Thoracic aorta (tissue), 2 donors: ENCODE measurements at places on chromosomes 3 and 15. TPM values are rescaled to one million over a fixed set of nuclear protein-coding genes. Genes with fewer than 3 reads are reported as not detected.

- no peak overlapping the region for H3K27ac ChIP-seq
- no peak overlapping the region for H3K4me3 ChIP-seq
- no peaks in the 10 kb centered on the region for H3K36me3 ChIP-seq
- no peaks in the 10 kb centered on the region for H3K27me3 ChIP-seq
- DNase-seq, result no peak
Measured at GRCh38 chr3:125110016-125110875, 54.4 kb upstream of the HEG1 start.

GRCh38 chr3:105499961-105500360 lies 133.3 kb downstream of the ALCAM start:
- no peaks in the 10 kb centered on the region for H3K27me3 ChIP-seq
- no peaks in the 10 kb centered on the region for H3K36me3 ChIP-seq
- DNase-seq, result no peak
- peaks cover 42% of the 10 kb centered on the region for H3K4me1 ChIP-seq
- no peak overlapping the region for H3K27ac ChIP-seq

- H3K4me3 ChIP-seq, result no peak overlapping the region
- DNase-seq, result no peak
- H3K27ac ChIP-seq, result no peak overlapping the region
- H3K4me1 ChIP-seq, result peaks cover 27% of the 10 kb centered on the region
Measured at GRCh38 chr3:14440531-14441239, 38.3 kb downstream of the SLC6A6 start.

GRCh38 chr3:160778480-160778879 lies 22.4 kb downstream of the PPM1L start:
- no peaks in the 10 kb centered on the region for H3K27me3 ChIP-seq
- H3K4me3 ChIP-seq, result no peak overlapping the region
- no peak for DNase-seq
- no peak overlapping the region for H3K27ac ChIP-seq

DNA sequence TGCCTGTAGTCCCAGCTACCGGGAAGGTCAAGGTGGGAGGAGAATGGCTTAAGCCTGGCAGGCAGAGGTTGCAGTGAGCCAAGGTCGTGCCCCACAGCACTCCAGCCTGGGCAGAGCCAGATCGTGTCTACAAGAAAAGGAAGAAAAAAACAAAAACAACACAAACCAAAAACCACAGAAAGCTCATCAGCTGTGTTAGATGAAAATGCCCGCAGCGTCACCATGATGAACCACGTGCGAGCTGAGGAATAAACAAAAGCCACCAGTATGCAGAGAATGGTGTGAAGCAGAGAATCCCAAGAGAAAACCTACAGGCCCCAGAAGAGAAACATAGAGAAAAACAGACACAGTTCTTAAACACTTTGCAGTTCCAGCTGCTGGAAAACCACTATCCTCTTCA lies 19.7 kb upstream of the TM4SF19 start:
- H3K4me3 ChIP-seq, result no peak overlapping the region

- no peak overlapping the region for H3K27ac ChIP-seq
- H3K4me1 ChIP-seq, result peaks cover 76% of the 10 kb centered on the region
- no peak for DNase-seq
- no peak overlapping the region for H3K4me3 ChIP-seq
- H3K36me3 ChIP-seq, result peaks cover 8% of the 10 kb centered on the region
- H3K27me3 ChIP-seq, result no peaks in the 10 kb centered on the region
Measured at GRCh38 chr3:30623351-30623750, 16.9 kb downstream of the TGFBR2 start.

DNA sequence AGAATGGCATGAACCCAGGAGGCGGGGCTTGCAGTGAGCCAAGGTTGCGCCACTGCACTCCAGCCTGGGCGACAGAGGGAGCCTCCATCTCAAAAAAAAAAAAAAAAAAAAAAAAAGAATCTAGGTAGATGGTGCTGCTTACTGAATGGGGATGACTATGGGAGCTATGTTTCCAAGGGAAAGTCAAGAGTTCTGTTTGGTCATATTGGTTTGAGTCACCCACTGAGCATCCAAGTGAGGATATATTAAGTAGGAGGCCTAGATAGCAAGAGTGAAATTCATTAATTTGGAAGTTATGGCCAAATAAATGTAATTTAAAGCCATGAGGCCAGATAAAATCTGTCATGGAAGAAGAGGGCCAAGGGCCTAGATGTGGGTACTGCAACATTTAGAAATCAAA lies 9.0 kb upstream of the UACA start:
- H3K27me3 ChIP-seq, result no peaks in the 10 kb centered on the region
- peak overlapping the region; percentile 65 for H3K27ac ChIP-seq
- no peaks in the 10 kb centered on the region for H3K36me3 ChIP-seq

- no peaks in the 10 kb centered on the region for H3K27me3 ChIP-seq
- DNase-seq, result no peak
- H3K27ac ChIP-seq, result no peak overlapping the region
- H3K36me3 ChIP-seq, result no peaks in the 10 kb centered on the region
Measured at GRCh38 chr3:45034612-45035252, 8.6 kb downstream of the CLEC3B start.

DNA sequence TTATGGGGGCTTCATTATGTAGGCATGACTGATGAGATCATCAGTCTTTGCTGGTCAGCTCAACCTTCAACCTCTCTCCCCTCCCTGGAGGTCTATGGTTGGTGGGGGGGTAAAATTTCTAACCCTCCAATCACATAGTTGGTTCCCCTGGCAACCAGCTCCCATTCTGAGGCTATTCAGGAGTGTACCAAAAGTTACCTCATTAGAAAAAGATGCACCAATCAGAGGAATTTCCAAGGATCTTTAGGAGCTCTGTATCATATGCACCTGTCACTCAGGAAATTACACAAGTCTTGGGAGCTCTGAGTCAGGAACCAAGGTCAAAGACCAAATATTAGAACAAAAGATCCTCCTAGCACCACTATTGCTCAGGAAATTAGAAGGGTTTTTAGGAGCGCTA lies 21.4 kb upstream of the LEO1 start:
- no peaks in the 10 kb centered on the region for H3K4me1 ChIP-seq
- no peak overlapping the region for H3K4me3 ChIP-seq
- H3K36me3 ChIP-seq, result no peaks in the 10 kb centered on the region
- no peaks in the 10 kb centered on the region for H3K27me3 ChIP-seq

DNA sequence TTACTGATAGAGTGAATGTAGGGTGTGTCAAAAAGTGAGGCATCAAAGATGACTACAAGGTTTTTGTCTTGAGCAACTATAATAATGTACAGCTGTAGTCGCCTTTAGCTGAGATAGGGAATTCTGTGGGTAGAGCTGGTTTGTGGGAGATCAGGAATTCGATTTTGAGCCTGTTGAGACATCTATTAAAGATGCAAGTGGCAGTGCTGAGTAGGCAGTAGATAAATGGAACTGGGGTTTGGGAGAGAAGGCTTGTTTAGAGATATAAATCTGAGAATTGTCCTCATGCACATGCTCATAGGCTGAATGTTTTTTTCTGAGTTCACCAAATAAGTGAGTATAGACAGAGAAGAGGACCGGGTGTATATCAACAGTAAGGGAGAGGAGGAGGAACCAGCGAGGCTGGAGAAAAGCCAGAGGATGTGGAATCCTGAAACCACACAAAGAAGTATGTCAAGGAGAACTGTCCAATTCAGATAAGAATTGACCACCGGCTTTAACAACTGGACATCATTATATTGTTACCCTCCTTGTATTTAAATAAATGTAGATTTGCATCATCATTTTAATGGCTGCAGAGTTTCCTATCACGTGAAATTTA lies 146.0 kb upstream of the TNIK start:
- peaks cover 13% of the 10 kb centered on the region for H3K36me3 ChIP-seq
- H3K27ac ChIP-seq, result no peak overlapping the region
- no peak for DNase-seq

DNA sequence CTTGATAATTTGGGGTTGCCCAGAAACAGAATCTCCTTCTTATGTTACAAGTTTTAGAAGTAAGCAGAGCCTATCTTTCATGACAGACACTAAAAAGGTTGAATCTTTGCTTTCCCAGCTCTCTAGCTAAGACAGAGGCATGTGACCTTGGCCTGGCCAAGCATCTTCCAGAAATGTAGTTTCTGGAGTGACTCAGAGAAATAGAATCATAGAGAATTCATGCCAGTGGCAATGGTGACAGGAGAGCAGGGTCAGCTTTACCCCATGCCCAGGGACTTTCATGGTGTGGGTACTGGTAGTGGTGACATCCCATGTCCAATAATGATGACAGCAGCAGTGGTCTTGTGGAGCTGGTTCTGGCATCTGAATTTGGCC lies 4.0 kb upstream of the PARP6 start:
- no peak overlapping the region for H3K4me3 ChIP-seq
- no peak for DNase-seq
- H3K27me3 ChIP-seq, result no peaks in the 10 kb centered on the region
- no peak overlapping the region for H3K27ac ChIP-seq
- peaks cover 13% of the 10 kb centered on the region for H3K4me1 ChIP-seq
- H3K36me3 ChIP-seq, result no peaks in the 10 kb centered on the region

DNA sequence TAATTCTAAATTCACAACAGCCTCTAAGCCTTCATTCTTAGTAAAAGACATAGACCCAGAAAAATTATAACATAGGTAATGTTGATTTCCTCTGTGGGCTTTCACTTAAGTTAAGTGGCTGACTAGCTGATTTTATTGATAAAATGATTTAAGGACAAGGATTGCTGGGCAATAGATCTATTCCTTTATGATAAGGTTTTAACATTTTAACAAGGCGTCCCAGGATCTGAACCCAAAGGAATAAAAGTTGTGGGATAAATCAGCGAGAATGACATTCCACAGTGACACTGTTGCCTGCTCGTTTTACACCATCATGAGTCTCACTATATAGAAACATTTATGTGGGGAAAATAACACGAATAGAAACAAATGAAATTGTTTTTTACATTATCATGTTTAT lies 1151.0 kb downstream of the ZPLD1 start:
- no peak overlapping the region for H3K27ac ChIP-seq
- no peak for DNase-seq
- no peaks in the 10 kb centered on the region for H3K36me3 ChIP-seq
- no peaks in the 10 kb centered on the region for H3K27me3 ChIP-seq
- H3K4me3 ChIP-seq, result no peak overlapping the region
- H3K4me1 ChIP-seq, result no peaks in the 10 kb centered on the region

DNA sequence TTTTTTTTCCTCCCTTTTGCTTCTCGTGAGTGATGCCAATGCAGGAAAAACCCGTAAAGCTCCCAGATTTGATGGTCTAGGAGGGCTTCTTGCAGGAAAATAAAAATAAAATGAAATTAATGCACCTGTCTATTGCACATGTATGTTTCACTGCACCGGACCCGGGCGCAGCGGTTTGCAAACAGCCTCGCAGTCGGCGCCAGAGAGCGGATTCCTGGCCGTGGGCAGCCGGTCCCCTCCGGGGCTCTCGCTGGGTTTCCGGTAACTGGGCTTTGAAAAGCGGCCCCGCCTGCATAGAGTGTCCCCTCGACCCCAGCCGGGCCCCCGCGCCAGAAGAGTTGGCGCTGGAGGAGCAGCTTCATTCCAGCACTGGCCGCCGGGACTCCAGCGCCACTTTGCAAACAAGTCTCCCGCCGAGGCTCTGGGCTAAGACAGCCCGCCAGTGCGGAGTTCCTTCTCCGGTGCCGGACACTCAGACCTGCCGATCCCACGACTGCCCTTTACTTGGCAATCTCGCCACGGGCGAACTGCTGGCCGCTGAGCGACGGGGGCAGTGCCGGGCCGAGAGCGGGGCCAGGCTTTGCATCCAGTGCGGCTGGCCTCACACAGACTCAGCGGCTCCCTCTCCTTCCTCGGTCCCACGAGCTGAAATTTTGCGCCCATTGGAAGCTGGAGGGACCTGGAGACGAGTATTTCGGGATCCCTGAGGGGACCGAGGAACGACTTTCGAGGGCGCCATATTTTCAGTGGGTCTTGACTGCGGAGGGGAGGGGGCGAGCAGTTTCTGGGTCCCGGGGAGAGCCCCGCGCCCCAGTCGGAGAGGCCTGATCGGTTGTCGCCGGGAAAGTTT lies 225.9 kb upstream of the C2CD4B start:
- no peaks in the 10 kb centered on the region for H3K27me3 ChIP-seq
- peaks cover 31% of the 10 kb centered on the region for H3K4me1 ChIP-seq
- H3K36me3 ChIP-seq, result no peaks in the 10 kb centered on the region
- H3K4me3 ChIP-seq, result peak overlapping the region; percentile 98
- peak overlapping the region; percentile 83 for H3K27ac ChIP-seq

GRCh38 chr15:56428821-56429458 lies 36.0 kb downstream of the MNS1 start:
- H3K27ac ChIP-seq, result no peak overlapping the region
- no peak overlapping the region for H3K4me3 ChIP-seq
- no peaks in the 10 kb centered on the region for H3K36me3 ChIP-seq
- H3K27me3 ChIP-seq, result no peaks in the 10 kb centered on the region
- no peaks in the 10 kb centered on the region for H3K4me1 ChIP-seq

DNA sequence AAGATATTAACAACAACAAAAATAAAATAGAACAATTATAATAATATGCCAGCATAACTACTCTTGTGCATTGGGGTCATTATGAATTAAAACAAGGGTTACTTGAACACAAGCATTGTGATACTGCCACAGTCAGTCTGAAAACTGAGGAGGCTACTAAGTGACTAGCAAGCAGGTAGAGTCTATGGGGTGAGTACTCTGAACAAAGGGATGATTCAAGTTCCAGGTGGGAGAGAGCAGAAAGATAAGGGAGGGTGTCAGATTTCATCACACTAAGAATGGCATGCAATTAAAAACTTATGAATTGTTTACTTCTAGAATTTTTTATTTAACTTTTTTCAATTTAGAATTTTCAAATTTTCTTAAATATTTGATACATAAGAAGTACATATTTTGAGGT lies 754.4 kb upstream of the GOLIM4 start:
- no peak overlapping the region for H3K4me3 ChIP-seq
- no peaks in the 10 kb centered on the region for H3K36me3 ChIP-seq
- H3K4me1 ChIP-seq, result no peaks in the 10 kb centered on the region
- H3K27me3 ChIP-seq, result peaks cover 6% of the 10 kb centered on the region

The THAP10 gene
- total RNA-seq, result 1.4 TPM

The PIGB gene
- total RNA-seq, result 6.6 TPM

The GOLGA6L10 gene
- total RNA-seq, result 3.1 TPM

The CA12 gene
- total RNA-seq, result 8.1 TPM

The CKMT1A gene
- total RNA-seq, result not detected
